ENCODE measurements at places on chromosomes 1 and 21. TPM values are rescaled to one million over a fixed set of nuclear protein-coding genes. Genes with fewer than 3 reads are reported as not detected.
A peak's percentile ranks its signal among the peaks of the same experiment; 100 is the strongest.

The FAM72A gene
- total RNA-seq = 2.5 TPM

The TMEM61 gene
- 0.22 TPM for total RNA-seq

The CD164L2 gene
- 0.89 TPM for total RNA-seq

The LYPLAL1 gene
- 40.3 TPM for total RNA-seq

The PTGFR gene
- 2.0 TPM for total RNA-seq

GRCh38 chr1:31843506-31843905 is 27.7 kb upstream of the SPOCD1 start:
- no peak overlapping the region for H3K4me3 ChIP-seq
- no peaks in the 10 kb centered on the region for H3K27me3 ChIP-seq
- no peak overlapping the region for H3K27ac ChIP-seq
- H3K36me3 ChIP-seq = no peaks in the 10 kb centered on the region

DNA sequence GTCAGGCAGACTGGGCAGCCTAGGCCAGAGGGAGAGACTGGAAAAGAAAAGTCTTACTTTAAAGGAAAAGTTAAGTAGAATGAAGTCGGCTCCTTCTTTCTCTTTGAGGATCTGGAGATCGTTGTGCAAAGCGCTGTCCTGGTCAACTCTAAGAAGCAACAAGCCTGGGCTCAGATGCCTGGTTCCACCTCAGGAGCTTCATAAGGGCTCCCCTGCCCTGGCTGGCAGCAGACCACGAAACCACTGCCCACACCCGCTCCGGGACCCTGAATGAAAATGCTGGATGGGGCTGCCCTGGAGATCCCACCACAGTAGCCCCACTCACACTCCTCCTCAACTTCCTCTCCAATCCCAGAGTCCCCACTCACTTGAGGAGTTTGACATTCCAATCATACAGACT is 6.4 kb downstream of the UBE2Q1 start:
- no peak for DNase-seq
- no peak overlapping the region for H3K4me3 ChIP-seq
- H3K36me3 ChIP-seq = peaks cover 3% of the 10 kb centered on the region
- H3K27ac ChIP-seq = no peak overlapping the region
- H3K27me3 ChIP-seq = no peaks in the 10 kb centered on the region
- peaks cover 8% of the 10 kb centered on the region for H3K4me1 ChIP-seq

DNA sequence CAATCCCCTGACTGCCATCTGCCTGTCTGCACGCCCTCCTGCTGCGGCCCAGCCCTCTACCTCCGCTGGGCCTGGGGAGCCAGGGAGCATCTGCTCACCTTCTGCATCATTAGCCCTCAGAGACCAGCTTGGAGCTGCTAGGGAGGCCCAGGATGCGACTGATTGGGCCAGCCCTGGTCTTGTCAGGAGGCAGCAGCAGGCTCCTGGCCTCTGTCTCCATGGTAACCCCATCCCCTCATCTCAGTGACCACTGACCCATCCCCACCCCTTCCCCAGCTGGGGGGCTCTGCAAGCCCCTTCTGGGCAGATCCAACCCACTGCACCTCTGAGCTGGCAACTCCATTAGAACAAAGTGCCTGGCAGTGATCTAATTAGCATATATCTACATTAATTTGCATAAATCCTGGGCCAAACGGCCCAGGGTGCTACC is 37.7 kb downstream of the NKAIN1 start:
- no peaks in the 10 kb centered on the region for H3K36me3 ChIP-seq
- H3K27me3 ChIP-seq = no peaks in the 10 kb centered on the region
- no peak overlapping the region for H3K4me3 ChIP-seq

DNA sequence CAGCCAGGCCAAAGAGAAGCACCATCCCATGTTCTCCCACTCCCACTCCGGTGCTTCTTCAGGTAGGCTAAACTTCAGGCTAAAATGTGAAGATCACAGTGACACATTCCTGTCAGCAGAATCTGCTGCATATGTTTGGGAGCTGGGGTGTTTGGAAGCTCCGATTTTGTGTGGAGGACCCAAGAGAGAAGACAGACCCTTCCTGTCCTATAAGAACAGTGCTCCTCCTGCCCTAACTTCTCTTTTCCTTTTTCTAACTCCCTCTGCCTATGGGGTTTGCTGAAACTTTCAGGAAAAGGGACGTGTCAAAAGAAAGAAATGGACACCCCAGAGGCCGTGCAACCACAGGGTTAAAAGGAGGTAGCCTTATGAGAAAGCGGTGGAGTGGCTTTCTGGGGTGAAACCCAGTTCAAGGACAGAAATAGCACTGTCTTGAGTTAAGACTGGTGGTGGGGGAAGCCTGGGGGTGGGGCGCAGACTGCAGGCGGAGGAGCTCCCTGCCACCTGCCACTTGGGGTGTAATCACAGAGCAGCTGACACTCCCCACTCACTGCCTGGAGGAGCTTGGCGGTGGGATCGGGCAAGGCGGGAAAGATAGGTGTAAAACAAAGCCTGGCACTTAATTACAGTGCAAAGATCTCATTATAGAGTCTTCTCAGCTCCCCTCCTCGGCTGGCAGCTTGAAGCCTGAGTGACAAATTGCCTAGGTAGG is 645 bp upstream of the TLR5 start:
- no peak overlapping the region for H3K27ac ChIP-seq
- H3K27me3 ChIP-seq = no peaks in the 10 kb centered on the region
- peak; percentile 71 for DNase-seq
- peaks cover 13% of the 10 kb centered on the region for H3K4me1 ChIP-seq
- H3K4me3 ChIP-seq = peak overlapping the region; percentile 65
- no peaks in the 10 kb centered on the region for H3K36me3 ChIP-seq

GRCh38 chr1:185512442-185512841 is 195.4 kb upstream of the IVNS1ABP start:
- no peak overlapping the region for H3K4me3 ChIP-seq
- no peak overlapping the region for H3K27ac ChIP-seq

DNA sequence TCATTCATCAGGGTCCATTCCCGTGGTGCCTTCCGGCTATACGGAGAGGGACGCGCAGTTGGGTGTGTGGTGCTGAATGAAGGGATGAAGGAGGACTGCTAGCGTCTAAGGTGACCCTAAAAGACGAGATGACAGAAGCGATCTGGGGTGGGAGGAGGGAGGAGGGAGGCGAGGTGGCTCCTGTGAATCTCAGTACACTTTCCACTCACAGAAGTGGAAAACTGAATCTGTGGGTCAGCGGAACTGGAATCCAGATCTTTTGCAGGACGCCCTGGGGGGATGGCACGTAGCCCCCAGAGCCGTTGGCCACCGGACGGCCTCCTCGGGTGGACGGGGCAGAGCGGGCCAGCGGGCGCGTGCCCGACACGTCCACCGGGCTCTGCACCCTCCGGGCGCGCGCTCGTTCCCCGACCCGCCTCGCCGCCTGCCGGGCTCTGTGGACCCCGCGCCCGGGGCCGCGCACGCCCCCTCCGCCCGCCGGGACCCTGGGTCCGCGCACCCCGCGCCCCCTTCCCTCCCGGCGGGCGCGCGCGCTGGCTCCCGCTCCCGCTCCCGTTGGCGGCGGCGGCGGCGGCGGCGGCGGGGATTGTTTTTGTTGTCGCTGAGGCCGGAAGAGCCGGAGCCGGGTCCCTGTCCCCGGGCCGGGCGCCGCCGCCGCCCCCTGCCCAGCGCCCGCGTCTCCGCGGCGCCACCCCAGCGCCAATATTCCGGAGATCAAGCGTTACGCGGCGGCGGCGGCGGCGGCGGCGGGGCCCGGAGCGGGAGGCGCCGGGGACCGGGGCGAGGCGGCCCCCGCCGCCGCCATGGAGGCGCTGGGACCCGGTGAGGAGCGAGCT is at the start of gene AGO4:
Gene AGO4, plus strand, starts transcription at position 403 of the 836 bp plus-strand sequence. Its CDS starts 401 bp downstream, at position 804.
- H3K36me3 ChIP-seq = no peaks in the 10 kb centered on the region
- H3K4me1 ChIP-seq = peaks cover 2% of the 10 kb centered on the region
- no peaks in the 10 kb centered on the region for H3K27me3 ChIP-seq

- H3K4me3 ChIP-seq = no peak overlapping the region
- H3K27ac ChIP-seq = no peak overlapping the region
Observed at GRCh38 chr1:10829965-10830515, 33.6 kb upstream of the CASZ1 start.

DNA sequence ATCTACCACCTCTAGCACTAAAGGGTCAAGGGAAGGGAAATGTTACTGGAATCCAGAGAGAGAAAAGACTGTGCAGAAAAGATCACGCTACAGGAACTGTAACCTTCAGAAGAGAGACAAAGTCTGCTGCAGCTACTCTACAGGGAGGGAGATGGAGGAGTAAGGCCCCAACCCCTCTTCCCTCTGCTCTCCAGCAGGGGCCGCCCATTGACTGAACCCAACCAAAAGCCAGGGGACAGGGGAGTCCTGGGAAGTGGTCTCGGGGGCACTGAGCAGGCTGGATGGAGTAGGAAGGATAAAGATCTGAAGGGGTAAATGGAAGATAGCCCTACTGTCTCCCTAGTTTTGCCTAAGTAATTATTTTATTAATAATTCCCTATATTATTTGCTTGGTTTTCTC is 72.8 kb upstream of the NR5A2 start:
- H3K27me3 ChIP-seq = no peaks in the 10 kb centered on the region
- DNase-seq = no peak
- H3K4me3 ChIP-seq = no peak overlapping the region
- H3K27ac ChIP-seq = no peak overlapping the region
- H3K4me1 ChIP-seq = no peaks in the 10 kb centered on the region

DNA sequence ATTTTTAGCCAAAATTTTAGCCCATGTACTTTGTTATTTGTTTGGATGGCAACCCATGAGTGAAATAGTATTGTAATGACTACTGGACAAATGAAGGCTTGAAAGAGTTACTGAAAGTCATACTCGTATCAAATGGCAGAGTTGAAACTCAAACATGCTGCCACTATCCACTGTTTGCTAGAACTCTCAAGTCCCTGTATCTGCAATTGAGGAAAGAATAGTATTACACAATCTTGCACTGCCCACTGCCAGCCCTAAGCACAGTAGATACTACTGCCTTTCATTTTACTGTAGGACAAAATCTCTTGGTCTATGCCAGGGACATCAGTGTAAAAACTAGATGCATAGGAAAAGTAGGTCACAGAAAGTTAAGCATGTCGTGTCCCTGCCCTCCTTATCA is 581.1 kb upstream of the PLXNA2 start:
- DNase-seq = no peak
- H3K4me3 ChIP-seq = no peak overlapping the region

DNA sequence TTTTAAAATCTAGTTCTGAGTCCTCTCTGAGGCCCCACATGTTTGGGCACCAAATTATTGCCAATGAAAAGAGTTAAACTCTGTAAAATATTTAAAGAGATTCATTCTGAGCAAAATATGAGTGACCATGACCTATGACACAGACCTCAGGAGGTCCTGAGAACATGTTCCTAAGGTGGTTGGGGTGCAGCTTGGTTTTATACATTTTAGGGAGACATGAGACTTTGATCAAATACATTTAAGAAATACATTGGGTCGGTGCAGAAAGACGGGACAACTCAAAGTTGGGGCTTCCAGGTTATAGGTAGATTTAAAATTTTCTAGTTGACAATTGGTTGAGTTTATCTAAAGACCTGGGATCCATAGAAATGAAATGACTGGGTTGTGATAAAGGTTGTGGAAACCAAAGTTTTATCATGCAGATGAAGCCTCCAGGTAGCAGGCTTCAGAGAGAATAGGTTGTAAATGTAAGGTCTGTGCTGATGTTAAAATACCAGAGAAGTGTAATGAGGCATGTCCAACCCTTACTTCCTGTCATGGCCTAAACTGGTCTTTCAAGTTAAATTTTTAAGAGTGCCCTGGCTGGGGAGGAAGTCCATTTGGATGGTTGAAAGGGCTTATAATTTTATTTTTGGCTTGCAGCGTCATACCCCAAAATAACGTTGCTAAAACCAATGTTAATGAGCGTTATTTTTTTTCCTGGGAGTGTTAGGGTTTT is 274.9 kb downstream of the NUF2 start:
- H3K27me3 ChIP-seq = no peaks in the 10 kb centered on the region
- no peaks in the 10 kb centered on the region for H3K4me1 ChIP-seq
- no peak overlapping the region for H3K4me3 ChIP-seq
- H3K36me3 ChIP-seq = no peaks in the 10 kb centered on the region
- no peak overlapping the region for H3K27ac ChIP-seq
- DNase-seq = no peak

GRCh38 chr1:70856201-70856600 is 191.4 kb downstream of the PTGER3 start:
- H3K4me3 ChIP-seq = no peak overlapping the region
- H3K36me3 ChIP-seq = no peaks in the 10 kb centered on the region
- no peaks in the 10 kb centered on the region for H3K4me1 ChIP-seq
- no peak overlapping the region for H3K27ac ChIP-seq
- no peaks in the 10 kb centered on the region for H3K27me3 ChIP-seq

GRCh38 chr1:56056438-56057287 is 522.7 kb downstream of the PLPP3 start:
- no peak overlapping the region for H3K27ac ChIP-seq
- no peak for DNase-seq
- no peak overlapping the region for H3K4me3 ChIP-seq
- no peaks in the 10 kb centered on the region for H3K36me3 ChIP-seq
- H3K27me3 ChIP-seq = no peaks in the 10 kb centered on the region

DNA sequence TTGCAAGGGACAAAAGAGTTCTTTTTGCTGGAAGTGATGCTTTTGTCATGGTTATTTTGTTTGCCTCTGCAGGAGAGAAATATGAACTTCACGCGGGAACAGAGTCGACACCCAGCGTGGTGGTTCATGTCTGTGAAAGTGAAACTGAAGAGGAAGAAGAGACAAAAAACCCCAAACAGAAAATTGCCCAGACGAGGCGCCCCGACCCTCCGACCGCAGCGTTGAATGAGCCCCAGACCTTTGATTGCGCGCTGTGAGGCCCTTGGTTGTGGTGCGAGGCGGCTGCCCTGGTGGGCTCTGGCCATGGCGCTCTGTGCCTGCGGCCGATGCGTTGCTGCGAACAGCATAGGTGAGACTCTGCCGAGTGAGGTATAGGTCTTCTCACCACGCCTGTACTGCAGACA is 20.9 kb upstream of the NCMAP start:
- DNase-seq = no peak
- no peaks in the 10 kb centered on the region for H3K36me3 ChIP-seq
- no peaks in the 10 kb centered on the region for H3K27me3 ChIP-seq
- no peaks in the 10 kb centered on the region for H3K4me1 ChIP-seq
- no peak overlapping the region for H3K4me3 ChIP-seq

DNA sequence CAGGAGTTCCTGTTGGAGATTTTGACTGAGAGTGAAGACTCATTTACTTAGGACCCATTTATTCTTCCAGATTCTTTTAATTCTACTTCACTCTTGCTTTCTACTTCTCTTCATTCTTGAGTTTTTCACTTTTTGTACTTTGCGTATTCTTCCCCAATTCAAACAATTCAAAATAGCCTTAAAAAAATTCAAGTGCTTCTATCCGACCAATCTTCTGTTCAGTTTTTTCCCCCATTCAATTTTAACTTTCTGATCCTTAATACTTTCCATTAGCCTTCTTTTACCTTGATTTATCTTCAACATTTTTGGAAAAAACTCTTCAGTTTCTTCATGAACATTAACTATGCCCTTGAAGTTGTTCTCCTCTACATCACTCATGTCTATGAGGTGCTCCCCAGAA is 21.1 kb downstream of the ZFYVE9 start:
- H3K27me3 ChIP-seq = no peaks in the 10 kb centered on the region
- no peaks in the 10 kb centered on the region for H3K4me1 ChIP-seq
- H3K27ac ChIP-seq = no peak overlapping the region
- H3K4me3 ChIP-seq = no peak overlapping the region

Measured in ovary (tissue), 10 donors.